Daoy (cell line): ENCODE measurements at places on chromosomes 2 and 18. TPM values are rescaled to one million over a fixed set of nuclear protein-coding genes. Genes with fewer than 3 reads are reported as not detected.

GRCh38 chr2:184644685-184645084 lies 46.4 kb downstream of the ZNF804A start:
- no peak for DNase-seq

GRCh38 chr2:215885536-215885935 lies 127.8 kb downstream of the MREG start:
- no peak for DNase-seq

DNA sequence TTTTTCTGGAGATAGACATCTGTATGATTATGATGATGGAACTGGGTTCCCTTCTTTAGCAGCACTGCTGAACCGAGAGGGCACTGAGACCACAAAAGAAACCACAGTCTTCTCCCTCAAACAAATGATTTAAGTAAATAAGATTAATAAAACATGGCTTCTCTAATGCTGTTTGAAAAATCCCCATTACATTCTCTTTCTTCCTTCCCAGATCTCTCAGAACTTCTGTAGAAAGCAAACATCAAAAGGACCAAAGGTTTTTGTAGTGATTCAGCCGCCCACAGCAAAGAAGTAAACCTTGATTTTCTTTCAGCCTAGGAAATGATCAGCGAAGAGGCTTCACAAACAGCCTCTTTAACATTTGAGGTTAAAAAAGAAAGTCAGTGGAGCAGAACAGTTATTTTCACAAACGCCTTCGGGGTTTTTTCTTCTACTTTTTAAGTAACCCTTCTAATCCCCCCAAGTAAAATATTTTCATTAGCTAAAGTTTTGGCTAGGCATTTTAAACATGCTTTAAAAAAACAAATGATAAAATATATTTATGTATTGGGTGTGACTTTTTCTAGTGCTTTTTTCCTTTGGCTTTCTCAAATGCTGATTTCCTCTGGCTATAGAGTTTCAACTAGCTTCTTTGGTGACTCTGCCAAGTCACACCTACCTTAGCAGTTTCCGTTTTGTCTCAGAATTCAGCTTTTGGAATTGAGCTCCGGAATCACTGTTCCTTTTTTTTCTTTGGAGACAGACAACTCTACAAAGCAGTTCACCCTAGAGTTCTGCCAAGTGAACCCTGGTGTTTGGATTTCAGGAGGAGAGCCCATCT lies 89.6 kb downstream of the UPP2 start:
- DNase-seq = peak; percentile 31

DNA sequence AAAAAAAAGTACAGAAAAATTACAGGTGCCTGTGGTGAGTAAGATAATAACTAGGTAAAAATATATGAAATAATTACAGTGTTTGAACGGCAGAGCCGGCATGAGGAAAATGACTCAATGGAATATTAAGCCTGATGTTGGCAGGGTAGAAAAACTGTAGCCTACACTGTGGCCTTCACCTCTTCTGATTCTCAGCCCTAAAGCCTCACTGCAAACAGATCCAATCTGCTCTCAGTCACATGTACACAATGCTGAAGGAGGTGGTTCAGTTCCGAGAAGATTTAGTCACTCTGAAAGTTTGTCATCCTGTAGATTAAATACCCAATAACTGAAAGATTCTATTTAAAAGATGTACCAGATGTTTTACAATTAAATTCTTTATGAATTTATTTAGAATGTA lies 66.9 kb upstream of the MAP3K20 start:
- DNase-seq = no peak

DNA sequence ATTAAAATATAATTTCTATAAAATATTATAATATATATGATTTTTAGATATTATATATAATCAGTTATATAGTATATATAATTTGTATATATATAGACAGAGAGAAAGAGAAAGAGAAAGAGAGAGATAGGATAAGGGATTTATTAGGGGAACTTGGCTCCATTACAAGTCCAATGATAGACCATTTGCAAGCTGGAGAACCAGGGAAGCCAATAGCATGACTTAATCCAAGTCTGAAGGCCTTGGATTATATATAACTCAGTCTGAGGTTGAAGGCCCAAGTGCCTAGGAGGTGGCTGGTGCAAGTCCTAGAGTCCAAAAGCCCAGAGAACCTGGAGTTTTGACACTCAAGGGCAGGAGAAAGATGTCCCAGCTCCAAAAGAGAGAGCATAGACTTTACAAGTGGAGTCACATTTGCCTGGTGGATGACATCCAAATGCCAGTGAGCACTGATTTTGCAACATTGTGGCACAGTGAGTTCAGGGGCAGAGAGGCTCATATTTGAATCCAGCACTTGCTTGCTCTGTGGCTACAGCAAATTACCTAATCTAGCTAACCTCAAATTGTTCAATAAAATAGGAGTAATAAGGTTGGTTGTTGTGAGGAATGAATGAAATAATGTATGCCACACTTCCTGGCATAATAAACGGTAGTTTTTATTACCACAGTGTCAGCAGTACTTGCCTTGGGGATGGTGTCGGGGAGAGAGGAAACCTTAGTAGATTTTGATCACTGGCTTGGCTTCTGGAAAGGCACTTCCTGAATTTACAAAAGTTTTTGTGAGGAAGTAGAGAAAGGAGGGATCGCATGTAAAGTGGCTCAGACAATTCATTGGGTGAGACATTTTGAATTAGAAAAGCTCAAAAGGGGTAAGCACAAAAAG lies 69.6 kb upstream of the CD28 start:
- DNase-seq = no peak

- no peak for DNase-seq
Measured at GRCh38 chr2:176171351-176172006, 14.4 kb downstream of the HOXD3 start.

DNA sequence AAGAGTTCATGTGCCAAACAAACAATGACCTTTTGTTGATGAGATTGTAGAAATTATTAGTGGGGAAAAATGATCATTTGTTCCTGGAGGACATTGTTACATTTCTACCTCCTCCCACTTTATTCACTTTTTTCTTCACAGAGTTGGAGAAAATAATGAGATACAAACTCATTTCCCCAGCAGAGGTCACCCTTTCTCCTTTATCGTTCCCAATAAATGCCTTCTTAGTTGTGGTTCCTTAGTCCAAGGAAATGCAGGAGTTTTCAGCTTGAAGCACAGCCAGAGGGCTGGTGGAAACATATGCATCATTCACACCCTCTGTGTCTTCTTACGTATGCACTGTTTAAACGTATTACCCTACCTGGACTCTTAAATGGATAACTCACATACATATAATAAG lies 108.8 kb downstream of the SLC4A3 start:
- DNase-seq = peak; percentile 42

DNA sequence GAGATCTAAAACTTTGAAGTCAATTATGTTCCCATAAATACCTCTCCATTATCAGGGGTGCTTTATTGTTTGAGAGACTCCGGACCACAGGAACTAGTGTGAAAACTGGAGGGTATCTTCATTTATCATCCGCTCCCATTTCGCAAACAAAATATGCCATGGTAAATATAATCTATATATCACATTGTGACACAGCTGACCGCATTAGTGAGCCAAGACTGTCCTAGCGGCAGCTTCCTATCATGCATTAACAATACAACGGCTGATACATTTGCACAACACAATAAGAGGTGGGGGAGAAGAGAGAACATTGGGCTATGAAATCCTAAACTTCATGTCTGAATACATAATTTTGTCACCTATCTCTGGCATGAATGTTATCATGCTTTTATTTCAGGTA lies 29.5 kb downstream of the BCL11A start:
- no peak for DNase-seq

RASGRP3 gene
- total RNA-seq = 3.2 and 6.7 TPM in 2 replicates

GRCh38 chr2:207914716-207915115 lies 110.6 kb downstream of the PLEKHM3 start:
- no peak for DNase-seq

DNA sequence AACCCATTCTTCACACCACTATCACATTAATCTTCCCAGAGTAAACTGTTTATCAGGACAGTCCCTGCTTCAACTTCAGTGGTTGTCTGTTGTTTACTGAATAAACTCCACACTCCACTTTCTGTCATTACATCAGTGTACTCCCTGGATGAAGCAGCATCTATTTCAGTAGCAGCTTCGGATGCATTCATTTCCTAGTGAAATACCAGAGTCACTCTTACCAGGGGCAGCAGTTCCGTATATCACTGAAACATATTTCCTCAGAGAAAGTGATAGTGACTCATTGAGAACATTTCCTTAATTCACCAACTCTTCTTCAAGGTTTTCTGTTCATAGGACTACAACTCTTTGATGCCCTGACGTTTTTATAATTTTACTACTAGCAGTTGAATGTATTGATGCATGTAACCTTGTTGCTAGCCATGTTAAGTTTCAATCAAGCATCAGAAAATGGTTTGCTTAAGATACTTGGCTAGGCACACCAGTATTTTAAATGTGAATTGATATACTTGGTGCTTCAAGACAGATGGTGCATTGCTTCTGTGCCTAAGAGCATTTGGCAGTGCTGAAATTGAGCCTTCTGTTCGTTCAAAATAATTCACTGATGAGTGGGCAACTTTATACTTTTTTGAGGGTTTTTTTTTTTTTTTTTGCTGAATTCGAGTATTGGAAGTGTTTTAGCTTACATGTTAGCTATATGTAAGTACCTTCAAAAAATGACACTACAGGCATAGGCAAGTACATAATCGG lies 92.3 kb downstream of the UBE2E3 start:
- no peak for DNase-seq

DNA sequence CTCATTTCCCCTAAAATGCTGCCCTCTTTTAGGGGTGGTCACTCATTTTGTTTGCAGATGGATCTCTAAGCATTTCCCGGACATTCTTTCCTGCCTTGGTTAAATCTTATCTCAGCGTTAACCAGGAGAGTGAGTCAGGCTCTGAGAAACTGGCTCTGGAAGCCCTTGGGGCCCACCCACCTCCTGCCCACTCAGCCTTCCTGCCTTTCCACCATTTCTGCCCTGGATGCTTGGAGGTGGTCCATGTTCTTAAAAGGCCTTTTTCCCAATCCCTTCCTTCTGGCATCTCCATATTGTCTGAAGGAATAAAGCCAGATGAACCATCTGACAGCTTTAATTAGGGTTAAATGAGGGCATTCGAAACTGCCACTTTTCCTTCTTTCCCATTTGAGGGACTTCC lies 9.5 kb downstream of the HK2 start:
- DNase-seq = peak; percentile 88

POMC gene
- total RNA-seq = 0.34 TPM in 1 of 2 replicates, not detected in the other

- no peak for DNase-seq
Measured at GRCh38 chr2:10655499-10656225, 34.1 kb downstream of the NOL10 start.

C2orf66 gene
- not detected in 2 replicates for total RNA-seq

DNA sequence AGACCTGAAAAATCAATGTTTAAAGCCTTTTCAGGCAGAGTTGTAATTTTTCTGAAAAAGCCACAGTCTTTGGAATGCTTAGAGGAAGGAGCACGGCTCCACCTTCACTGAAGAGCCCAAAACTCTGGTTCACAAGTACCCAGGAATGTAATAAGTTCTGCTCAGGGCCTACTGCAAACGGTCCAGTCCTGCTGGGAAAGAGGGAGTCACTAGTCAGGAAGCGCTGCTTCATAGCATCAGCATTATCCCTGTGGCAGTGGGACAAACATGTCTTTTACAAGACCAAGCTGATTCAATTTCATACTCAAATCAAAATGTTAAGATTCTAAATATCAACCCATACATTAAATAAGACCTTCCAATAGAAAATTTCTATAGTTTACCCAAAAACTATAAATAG lies 152.9 kb upstream of the PGAP1 start:
- DNase-seq = peak; percentile 18

GRCh38 chr18:32346671-32347070 lies 124.0 kb downstream of the GAREM1 start:
- DNase-seq = no peak

TIGD1 gene
- 5.4 and 8.4 TPM in 2 replicates for total RNA-seq

DNA sequence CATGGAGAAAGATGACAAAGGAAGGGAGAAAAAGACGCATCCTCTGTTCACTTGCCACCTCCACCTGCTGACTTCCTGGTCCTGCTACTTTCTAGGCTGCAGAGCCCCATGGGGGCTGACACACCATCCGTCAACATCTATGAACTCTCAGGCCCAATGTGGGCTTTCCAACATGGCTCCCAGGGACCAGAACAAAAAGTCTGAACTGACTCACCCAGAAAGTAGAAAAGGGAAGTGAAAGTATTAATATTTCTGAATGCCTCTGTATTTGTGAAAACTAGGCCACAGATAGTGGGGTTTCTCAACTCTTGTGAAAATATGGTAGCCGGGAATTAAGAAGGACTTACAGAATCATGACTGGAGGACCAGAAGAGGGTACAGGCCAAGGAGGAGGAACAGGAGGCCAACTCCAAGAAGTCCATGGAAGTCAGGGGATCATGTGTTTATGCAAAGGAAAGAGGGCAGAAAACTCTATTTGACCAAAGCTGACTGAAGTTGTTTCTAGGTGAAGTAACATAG lies 123.1 kb upstream of the CAB39 start:
- DNase-seq = no peak

GPR75 gene
- 1.0 and 2.8 TPM in 2 replicates for total RNA-seq

NR4A2 gene
- 0.06 TPM in 1 of 2 replicates, not detected in the other for total RNA-seq

CD207 gene
- not detected in 2 replicates for total RNA-seq

DNA sequence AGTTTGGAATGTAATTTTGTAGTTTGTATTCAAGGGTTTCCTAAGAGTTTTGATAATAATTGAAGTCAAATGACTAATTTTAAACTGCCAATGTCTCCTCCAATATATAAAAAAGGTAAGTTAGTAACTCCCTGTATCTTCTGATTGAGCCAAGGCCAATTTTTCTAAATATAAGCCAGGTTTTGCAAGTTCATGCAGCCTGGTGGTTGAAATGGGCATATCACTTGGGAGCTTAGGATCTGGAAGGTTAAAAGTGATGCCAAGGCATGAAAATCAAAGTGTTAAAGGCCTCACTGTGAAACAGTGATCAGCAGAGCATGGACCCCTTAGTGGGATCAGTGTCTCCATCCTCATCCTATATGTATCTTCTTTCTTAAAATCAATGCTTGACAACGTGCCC lies 60.5 kb downstream of the MERTK start:
- no peak for DNase-seq

RFTN2 gene
- total RNA-seq = 0.24 TPM in 1 of 2 replicates, not detected in the other

- DNase-seq = no peak
Measured at GRCh38 chr2:231318954-231319353, 76.6 kb upstream of the B3GNT7 start.

CAPN14 gene
- 0.11 TPM in 1 of 2 replicates, not detected in the other for total RNA-seq

DNA sequence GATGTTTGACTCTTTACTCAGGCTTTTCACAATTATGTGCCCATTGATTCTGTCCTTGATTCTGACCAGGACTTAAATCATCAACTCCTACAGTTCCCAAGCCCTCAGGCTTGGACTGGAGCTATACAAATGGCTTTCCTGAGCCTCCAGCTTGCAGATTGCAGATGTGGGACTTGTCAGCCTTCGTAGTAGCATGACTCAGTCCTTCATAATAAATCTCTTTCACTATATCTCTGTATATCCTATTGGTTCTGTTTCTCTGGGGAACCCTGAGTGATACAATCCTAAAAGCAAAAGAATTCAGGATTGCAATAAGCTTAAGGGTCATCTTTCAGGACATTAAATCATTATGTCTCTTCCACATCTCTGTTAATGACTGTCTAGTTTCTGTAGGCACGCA lies 356.6 kb downstream of the RIT2 start:
- DNase-seq = no peak

G6PC2 gene
- not detected in 2 replicates for total RNA-seq
